T follicular helper cell (primary cell): ENCODE measurements at places on chromosomes 1 and 21.
A peak's percentile ranks its signal among the peaks of the same experiment; 100 is the strongest.

- no peak for DNase-seq
Observed at GRCh38 chr21:42156690-42157605, 62.0 kb upstream of the ABCG1 start.

DNA sequence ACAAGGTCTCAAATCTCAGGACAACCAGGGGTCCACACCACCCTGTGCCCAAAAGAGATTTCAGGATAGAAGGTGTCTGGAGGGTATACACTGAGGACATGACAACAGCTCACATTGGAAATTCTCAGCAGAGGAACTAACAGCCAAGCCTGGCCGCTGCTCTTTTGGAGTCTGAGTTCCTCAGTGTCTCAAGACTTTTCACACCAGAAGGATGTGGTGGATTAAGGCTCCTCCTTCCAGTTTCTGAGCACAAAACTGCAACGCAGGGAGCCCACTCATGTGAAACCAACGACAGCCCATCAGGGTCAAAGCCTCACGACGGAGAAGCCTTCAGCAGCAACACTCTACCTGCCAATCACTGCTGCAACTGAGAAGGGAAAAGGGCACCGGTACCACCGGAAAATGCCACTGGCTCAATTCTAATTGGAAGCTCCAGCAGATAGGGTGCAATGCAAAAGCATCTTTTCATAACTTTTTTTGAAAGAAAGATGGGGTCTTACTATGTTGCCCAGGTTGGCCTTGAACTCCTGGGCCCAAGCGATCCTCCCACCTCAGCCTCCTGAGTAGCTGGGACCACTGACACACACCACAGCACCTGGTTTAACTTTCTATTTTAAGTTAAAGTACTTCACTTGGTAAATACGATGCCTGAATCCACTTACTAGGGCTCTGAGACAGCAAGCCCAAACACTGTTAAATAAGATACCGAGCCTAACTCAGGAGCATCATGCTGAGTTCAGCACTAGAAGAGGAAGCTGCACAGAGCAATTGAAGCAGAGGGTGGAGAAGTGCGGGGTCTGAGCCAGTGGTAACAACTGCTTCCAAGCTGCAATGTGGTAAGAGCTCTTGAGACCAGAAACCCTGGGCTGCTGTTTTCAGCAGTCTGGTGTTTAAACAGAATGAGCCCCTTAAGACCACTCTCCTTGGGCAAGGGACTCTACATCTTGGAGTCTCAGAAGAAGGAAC, 7.8 kb downstream of the CAPZB start:
- DNase-seq = no peak

GRCh38 chr1:48688102-48688760, 88.5 kb downstream of the BEND5 start:
- DNase-seq = no peak

DNA sequence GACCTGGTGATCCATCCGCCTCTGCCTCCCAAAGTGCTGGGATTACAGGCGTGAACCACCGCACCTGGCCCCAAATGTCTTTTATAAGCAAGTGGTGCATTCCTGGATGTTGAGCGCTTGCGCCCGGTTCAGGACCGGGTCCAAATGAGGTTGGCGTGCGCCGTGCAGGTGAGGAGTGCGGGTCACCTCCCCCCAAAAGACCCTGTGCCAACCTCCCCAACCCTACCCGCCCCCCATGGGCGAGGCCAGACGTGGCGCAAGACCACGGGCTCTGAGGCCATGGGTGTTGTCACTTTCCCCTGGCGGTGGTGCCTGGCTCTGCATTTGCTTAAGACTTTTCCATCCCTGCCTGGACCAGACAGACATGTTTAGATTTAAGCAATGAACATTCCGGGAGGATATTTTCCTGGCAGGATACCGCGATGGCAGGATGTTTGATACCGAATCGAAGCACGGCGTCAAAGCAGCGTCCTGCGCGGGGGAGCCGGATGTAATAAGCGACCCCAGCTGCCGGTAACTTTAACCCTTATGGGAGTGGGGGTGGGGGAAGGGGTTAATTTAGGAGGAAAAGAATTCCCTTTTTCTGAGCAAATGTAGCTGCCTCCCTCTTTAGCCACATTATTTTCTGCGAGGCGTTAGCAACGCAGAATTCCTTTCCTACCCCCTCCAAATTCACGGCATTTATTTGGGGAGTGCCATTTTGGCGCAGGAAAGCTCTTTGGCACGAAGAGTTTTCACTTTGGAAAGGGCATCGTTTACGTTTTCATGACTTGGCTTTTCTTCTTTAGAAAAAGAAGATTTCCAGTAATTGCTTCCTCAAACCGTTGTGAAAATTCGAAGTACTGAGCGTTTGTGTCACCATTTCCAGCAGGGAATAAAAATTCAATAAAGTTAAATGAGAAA, 27.8 kb upstream of the RNF187 start:
- DNase-seq = peak; percentile 21

DNA sequence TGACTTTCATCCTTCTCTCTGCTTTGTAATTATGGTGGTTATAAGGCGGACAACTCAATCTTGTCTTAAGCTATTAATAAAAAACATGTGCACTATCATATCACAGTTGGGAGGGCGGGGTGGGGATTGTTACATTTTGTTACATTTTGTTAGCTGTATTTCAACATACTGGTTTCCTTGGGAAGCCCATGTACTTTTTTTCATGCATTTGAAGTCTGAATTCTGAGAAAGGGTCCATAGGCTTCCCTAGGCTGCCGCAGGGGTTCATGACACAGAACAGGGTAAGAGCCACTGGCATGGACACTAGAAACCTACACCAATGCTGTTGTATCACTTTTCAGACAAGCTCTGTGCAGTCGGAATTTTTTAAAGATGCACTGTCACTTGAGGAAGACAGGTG, 178.8 kb downstream of the ETS2 start:
- no peak for DNase-seq

DNA sequence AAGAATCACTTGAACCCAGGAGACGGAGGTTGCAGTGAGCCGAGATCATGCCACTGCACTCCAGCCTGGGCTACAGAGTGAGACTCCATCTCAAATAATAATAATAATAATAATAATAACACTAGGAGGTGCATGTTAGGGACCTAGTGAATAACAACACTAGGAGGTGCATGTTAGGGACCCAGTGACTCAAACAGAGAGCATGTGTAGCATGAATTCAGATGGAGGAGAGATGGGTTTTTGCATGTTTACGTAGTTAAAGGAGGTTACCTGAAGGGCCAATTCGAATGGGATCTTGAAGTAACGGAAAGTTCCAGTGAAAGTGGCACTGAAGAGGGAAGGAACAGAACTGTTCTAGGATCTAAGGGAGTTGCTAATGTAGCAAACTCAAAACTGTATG, 7.1 kb upstream of the KCNK1 start:
- DNase-seq = no peak

- no peak for DNase-seq
Observed at GRCh38 chr1:205746757-205747412, 3.1 kb downstream of the NUCKS1 start.

DNA sequence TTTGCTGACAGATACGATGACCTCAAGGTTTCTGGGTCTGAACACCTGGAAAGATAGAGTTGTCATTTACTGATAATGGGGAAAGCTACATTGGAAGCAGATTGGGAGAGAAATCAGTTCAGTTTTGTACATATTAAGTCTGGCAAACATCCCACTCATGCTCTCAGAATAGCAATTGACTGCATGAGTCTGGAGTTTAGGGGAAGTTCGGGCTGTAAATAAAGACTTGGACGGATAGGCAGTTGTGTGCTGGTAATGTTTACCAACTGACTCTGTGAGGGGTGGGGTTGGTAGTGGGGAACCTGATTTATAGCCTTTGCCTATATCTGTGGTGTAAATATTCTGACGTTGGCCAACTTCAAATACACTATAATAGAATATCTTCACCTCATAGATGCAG, 4.0 kb downstream of the H6PD start:
- DNase-seq = no peak

DNA sequence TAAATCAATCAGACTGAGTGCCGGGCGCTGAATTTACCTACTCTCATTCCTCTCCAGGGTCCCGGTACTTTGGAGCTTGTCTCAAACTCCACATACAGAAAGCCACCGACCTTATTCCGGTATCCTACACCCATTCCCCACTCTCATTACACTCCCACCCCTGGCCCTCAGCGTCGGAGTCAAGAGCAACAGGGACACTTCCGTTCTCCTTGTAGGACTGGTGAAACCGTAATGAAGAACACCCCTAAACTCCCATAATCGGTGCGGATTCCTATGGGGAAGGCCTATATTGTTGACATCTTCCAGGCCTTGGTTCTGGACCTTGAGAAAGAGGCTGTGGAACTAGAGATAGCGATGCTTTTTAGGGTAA, 798 bp downstream of the ZBED6 start:
- no peak for DNase-seq

DNA sequence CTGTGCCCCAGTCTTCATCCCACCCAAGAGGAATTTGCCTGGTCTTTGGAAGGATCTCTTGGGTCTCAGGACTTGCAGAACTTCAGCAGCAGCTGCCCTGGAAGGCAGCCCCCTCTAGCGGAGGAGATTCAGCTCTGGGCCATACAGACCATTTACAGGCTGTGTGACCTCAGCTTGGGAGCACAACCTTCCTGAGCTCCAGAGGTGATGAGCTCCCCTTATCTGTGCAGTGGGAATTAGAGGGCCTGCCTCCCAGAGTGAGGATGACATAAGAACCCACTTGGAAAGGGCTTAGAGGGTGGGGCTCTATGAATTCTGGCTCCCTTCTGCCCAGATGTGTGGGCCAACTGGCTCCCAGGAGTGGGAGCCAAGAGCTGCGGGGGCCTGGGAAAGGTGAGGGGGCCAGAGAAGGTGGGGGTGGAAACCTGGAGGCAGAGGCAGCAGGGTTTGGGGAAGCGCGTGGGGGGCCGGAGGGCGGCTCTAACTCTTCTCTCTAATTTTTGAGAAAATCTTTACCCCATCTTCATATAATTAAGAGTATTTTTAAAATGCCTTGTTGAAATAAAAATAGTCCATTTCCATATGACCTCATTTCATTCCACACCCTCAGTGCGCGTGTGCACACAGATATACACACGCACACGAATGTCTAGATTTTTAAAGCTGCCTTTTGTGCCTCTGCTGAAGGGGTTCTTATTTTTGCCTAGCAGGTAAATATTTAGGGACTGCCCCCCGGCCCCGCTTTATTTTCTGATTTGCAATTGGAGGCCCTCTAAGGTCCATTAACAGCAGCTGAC, 21.5 kb downstream of the EPHB2 start:
- no peak for DNase-seq

- no peak for DNase-seq
Observed at GRCh38 chr1:165829888-165830287, 2.5 kb downstream of the UCK2 start.
